ENCODE measurements at places on chromosomes 5 and 9.

- H3K4me3 ChIP-seq = no peak overlapping the region
Measured at GRCh38 chr5:40521108-40521785, 158.5 kb upstream of the PTGER4 start.

DNA sequence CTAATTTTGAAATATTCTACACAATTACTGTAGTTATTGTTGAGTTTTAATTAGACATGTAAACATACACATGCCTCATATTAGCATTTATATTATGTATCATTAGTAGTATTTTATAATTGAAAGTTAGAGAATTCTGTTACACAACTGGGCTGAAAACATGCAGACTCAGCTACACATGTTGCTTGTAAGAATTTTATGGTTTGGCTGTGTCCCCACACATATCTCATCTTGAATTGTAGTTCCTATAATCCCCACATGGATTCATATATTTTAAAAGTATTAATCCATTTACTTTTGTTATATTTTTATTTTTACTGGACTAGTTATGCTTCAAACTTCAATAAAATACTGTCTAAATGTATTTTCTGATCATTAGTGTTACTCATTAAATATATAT lies 2075.3 kb upstream of the C9orf72 start:
- no peaks in the 10 kb centered on the region for H3K36me3 ChIP-seq
- H3K27ac ChIP-seq = no peak overlapping the region
- no peaks in the 10 kb centered on the region for H3K4me1 ChIP-seq
- H3K27me3 ChIP-seq = no peaks in the 10 kb centered on the region

GRCh38 chr5:67538855-67539506 lies 342.4 kb upstream of the CD180 start:
- no peaks in the 10 kb centered on the region for H3K36me3 ChIP-seq
- H3K27me3 ChIP-seq = no peaks in the 10 kb centered on the region
- no peaks in the 10 kb centered on the region for H3K4me1 ChIP-seq
- DNase-seq = no peak
- H3K4me3 ChIP-seq = no peak overlapping the region

DNA sequence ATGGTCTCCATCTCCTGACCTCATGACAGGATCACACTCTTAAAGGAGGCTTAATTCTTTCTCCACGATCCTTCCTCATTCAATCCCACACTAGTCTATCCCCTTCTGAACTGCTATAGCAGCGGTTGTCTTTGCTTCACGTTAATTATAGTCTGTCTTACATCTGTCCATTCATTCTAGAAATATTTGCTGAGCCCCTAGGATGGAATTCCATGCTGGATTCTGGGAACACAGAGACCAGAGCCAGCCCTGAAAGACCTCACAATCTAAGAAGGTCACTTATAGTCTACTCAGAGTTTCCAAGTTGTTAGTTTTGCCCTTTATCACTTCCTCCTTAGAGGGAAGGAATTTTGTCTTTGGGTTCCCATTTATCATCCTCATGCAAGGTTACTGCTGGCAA lies 193.5 kb downstream of the GAS1 start:
- DNase-seq = no peak
- H3K36me3 ChIP-seq = no peaks in the 10 kb centered on the region
- no peaks in the 10 kb centered on the region for H3K27me3 ChIP-seq

DNA sequence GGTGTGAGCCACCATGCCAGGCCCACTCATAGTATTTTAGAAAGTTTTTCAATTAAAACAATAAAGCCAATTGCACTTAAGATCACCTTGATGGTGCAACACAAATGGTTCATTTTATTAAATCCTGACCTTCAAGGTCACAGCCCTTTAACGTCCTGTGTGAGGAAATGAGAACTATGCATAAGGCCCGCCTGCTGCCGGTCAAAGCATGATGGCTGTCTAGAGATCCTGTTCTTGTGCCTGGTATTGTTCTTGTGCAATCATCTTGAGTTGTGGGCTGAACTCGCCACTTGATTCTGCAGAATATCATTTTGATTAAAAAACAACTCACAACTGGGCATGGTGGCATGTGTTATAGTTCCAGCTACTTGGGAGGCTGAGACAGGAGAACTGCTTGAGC lies 43.6 kb upstream of the FBXW11 start:
- no peak for DNase-seq
- H3K4me3 ChIP-seq = no peak overlapping the region
- no peaks in the 10 kb centered on the region for H3K4me1 ChIP-seq
- peaks cover 5% of the 10 kb centered on the region for H3K36me3 ChIP-seq

DNA sequence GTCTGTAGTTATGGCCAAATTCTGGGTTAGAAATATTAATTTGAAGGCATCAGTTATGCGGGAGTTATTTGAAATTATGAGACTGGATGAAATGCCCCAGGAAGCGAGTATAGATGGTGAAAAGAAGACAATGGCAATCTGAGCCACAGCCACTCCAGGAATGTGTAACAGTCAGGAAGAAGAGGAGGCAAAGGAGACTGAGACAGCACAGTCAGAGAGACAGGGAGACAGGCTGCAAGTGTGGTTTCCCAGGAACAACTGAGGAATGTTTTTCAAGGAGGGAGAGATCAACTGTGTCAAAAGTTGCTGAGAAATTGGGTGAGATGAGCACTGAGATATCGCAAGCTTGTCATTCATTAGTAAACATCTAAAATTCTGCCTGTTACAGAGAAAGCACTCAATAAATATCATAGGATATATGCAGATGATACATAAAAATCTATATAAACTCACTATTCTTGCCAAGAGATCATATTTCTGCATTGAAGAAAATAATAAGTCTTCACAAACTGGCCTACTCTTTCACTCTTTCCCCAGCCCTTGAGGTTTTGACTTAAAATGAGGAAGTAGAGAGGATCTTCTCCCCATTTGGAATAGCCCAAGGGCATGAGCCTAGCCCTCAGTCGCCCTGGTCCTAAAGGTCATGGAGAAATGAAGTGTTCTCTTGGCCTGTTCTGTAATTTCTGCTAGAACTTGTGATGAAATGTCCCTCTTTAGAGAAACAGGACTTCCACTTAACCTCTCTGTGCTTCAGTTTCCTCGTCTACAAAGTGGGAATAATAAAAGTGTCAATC lies 48.5 kb upstream of the RLN1 start:
- H3K27ac ChIP-seq = no peak overlapping the region
- H3K4me1 ChIP-seq = no peaks in the 10 kb centered on the region
- no peaks in the 10 kb centered on the region for H3K27me3 ChIP-seq
- no peaks in the 10 kb centered on the region for H3K36me3 ChIP-seq
- DNase-seq = no peak
